NCI-H748 treated with DMSO at 0.1 percent for 48 hours (cell line): ENCODE measurements at places on chromosomes 2 and 18.

GRCh38 chr2:128613876-128614275 is 295.2 kb upstream of the HS6ST1 start:
- no peak for DNase-seq

DNA sequence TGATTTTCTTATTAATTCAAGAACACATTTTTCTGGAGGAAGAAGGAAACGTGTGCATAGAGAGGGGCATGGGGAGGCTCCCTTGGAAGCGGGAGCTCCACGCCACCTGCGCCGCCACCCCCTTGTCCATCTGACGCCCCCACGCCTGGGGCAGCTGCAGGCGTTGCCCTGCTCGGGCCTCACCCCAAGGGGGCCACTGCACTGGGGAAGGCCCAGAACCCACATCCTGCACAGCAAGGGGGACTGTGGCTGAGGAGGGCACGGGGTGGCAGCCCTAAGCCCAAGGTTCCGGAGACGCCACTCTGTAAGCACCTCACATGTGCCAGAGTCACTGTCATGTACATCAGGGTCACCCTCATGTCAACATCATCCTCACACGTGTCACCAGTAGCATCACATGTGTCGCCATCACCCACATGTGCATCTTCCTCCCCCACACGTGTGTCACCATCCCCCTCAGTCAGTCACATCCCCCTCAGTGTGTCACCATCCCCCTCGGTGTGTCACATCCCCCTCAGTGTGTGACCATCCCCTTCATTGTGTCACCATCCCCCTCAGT is 486.7 kb upstream of the SALL3 start:
- DNase-seq, result no peak

GRCh38 chr2:68548396-68548795 is 81.0 kb downstream of the APLF start:
- DNase-seq, result no peak

GRCh38 chr2:225531559-225531958 is 132.0 kb downstream of the NYAP2 start:
- DNase-seq, result no peak

GRCh38 chr2:136796339-136796738 is 31.0 kb downstream of the THSD7B start:
- no peak for DNase-seq

DNA sequence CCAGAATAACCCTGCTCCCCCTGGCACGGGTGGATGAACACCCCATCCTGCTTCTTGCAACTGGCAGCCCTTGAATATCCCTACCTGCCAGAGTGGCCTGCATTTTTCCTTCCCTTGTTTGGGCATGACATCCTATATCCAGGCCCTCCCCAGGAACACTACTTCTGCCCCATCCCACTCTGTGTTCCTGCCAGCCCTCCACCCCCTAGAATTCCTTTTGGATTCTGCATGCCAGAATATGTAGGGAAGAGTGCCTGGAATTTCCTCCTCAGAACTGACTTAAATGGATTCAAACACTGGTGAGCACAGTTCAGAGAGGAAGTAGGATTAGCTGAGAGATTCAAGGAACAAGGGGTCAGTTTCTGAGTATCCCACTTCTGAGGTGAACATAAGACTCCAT is 123.5 kb upstream of the PELI1 start:
- no peak for DNase-seq

DNA sequence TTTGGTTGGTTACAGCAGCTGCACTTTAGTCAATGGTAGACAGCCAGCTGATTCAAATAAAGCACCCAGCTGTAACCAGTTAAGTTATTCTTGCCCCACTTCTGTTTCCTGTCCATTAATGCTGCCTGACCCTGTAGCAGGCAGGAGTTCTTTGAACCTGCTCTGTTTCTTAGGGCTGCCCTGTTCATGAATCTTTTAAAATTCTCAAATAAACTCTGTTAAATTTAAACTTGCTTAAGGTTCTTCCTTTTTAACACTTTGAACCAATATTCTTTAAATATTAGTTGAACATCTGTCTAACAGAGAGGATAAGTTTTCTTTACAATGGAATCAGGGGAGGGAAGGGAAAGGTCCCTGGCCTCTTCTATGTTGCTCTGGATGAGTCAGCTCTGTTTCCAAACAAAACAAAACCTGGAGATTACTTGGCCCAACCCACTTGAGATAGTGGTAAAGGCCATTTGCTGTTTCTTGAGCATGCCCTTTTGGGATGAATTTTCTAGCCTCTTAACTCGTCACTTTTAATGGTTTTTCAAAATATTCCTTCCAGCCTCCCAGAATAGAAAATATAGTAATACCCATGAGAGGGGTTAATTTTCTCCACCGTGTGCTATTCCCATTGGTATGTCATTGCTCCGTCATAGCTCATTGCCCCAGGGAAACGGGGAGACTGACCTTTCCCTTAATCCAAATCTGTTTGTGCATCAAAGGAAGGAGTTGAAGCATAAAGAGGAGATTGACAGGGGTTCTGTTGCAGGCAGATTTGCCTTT is 112.1 kb upstream of the FHL2 start:
- no peak for DNase-seq

DNA sequence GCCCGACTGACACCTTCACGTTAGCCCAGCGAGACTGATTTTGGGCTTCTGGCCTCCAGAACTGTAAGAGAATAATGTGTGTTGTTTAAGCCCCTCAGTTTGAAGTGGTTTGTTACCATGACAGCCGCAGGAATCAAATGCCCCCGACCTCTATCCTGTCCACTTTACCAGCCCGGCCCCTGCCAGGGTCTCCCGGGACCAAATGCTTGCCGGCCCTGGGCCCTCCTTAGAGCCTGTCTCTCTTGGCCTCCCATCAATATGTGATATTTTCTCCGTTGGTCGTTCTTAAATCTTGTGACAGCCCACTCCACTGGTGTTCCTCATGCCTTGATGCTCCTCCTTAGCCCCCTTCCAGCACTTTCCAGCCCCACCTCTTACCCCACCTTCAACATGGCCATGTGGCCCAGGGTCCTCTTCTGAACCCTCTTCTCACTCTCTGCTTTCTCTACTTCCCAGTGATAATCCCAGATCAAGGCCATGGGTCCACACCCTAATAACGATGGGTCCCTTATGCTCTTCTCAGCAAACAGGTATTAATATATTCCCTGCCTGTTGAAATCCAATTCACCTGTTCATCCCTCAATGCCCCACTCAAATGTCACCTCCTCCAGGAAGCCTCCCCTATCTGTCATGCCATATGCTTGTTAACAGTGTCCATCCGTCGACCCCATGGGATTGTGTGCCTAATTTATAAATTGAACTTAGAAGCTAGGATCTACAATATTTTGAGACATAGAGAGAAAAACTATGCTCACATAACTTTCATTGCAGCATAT is 192.8 kb downstream of the ZFP36L2 start:
- DNase-seq, result no peak

- DNase-seq, result no peak
Observed at GRCh38 chr2:46003903-46004473, 293.2 kb upstream of the EPAS1 start.

DNA sequence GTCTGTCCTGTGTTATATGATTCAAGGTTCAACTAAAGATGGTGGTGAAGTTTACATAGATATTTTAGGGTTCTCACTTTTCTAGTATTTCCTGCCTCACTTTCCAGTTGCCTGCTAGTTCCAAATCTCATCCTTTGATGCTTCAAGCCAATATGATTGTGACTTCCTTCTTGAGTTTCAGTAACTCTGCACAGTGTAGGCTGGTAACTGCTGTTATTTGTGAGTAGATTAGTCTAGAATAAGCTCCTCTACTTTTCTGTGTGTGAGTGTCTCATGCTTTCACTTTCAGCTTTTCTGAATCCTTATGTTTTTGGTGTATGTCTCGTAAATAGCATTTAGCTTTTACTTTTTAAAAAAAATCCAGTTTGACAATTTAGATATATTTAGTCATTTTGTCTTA is 42.6 kb downstream of the GALNT1 start:
- no peak for DNase-seq

GRCh38 chr2:54663424-54664030 is 59.9 kb upstream of the EML6 start:
- no peak for DNase-seq

- no peak for DNase-seq
Observed at GRCh38 chr2:181991171-181991885, 5.7 kb downstream of the PPP1R1C start.
